ENCODE measurements at places on chromosomes 3 and 15. TPM values are rescaled to one million over a fixed set of nuclear protein-coding genes. Genes with fewer than 3 reads are reported as not detected.

MAN2C1 gene
- total RNA-seq: 55.7 TPM

DYNLT2B gene
- 20.5 TPM for total RNA-seq

SLC28A1 gene
- total RNA-seq: not detected

DNA sequence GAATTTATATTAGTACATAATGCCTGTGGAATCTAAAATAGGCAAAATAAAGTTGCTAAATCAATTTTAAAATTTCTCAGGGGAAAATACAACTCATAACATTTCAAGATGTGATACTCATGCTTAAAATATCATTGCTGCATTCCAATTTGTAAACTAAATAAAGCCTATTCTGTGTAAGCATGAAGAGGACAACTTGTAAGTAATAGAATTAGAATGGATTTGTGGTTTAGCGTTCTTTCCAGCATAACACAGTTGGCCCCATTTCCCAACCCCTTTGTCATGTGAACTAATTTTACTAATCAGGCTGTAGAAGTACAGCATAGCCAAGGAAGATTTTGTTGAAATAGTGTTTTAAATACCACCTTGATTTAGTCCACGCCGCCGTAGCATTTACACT, 437.2 kb downstream of the SI start:
- H3K27ac ChIP-seq: no peak overlapping the region
- no peaks in the 10 kb centered on the region for H3K27me3 ChIP-seq
- DNase-seq: no peak
- H3K36me3 ChIP-seq: no peaks in the 10 kb centered on the region

DNA sequence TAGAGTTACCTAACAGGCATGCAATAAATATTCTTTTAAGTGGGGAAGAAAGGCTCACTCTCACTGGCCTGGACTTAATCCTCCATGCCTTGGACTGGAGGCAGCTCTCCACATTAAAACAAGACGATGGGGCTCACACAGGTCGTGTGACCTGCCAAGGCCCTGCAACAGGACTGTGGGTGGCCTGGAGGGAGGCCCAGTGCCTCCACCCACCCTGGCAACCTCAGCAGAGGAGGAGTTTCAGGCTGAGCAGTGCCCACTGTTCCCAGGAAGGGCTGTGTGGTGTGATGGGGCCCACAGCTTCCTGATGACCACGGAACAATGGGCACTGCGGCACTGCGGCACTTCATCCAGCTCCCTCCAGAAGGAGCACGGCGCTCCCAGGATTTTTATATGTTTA, 5.5 kb downstream of the UROC1 start:
- no peaks in the 10 kb centered on the region for H3K27me3 ChIP-seq
- no peak overlapping the region for H3K4me3 ChIP-seq
- no peak overlapping the region for H3K27ac ChIP-seq
- no peaks in the 10 kb centered on the region for H3K36me3 ChIP-seq
- H3K4me1 ChIP-seq: peaks cover 13% of the 10 kb centered on the region

DNA sequence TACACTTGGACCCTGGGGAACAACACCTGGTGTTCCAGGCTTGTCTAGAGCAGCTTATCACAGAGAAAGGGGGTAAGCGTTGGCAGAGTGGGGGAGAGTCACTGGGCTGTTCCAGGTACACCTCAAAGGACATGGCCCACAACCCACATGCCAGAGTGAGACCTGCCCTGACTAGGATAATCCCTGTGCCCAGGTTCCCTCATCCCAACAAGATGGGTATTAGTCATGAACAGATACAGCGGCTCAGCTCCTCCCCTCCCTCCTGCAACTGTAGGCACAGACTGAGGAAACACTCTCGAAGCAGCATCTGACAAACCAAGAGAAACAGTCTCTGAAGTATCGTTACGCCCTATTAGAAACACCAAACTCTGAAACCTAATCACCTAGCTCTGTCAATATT, 32.1 kb upstream of the RPS17 start:
- H3K4me1 ChIP-seq: 0 out of 2 replicates have a peak, but pooled peaks cover 4% of the 10 kb centered on the region
- no peak for DNase-seq
- no peaks in the 10 kb centered on the region for H3K27me3 ChIP-seq

DNA sequence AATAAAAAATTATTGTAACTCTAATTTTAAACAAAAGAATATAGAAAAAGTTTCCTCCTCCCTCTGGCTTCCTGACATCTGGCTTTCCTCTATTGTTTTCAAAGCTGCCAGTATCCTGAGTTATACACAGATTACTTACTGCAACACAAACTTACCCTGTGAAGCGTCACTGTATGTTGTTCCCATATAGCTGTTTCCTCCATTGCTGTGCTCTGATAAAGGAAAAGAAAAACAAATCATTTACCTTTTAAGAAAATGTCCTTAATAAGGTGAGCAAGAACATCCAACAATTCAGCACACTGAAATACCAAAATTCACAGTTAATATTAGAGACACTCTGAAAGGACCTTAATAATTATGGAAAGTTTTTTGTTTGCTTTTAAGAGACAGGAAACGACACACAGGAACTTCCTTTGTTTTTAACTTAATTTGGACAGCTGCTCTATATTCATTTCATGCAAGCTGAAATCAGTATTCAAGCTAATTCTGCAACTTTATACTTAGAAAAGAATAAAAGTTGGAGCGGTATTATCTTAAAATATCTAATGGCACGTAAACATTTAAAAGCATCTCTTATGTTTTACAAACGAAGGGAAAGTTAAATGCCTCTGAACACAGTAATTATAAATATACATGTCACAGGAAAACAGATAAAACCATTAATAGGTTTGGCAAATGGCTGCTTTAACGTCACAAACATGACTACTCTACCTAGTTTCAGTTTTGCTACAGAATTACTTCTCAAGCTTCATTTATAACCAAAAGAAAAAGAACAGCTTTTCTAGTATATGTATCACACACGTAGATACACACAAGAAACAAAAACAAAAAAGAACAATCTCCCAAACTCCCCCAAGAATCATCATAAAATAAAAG, 21.5 kb downstream of the TJP1 start:
- no peaks in the 10 kb centered on the region for H3K27me3 ChIP-seq
- peak overlapping the region; percentile 10 for H3K27ac ChIP-seq
- H3K4me3 ChIP-seq: no peak overlapping the region
- no peak for DNase-seq
- peaks cover 43% of the 10 kb centered on the region for H3K4me1 ChIP-seq

DNA sequence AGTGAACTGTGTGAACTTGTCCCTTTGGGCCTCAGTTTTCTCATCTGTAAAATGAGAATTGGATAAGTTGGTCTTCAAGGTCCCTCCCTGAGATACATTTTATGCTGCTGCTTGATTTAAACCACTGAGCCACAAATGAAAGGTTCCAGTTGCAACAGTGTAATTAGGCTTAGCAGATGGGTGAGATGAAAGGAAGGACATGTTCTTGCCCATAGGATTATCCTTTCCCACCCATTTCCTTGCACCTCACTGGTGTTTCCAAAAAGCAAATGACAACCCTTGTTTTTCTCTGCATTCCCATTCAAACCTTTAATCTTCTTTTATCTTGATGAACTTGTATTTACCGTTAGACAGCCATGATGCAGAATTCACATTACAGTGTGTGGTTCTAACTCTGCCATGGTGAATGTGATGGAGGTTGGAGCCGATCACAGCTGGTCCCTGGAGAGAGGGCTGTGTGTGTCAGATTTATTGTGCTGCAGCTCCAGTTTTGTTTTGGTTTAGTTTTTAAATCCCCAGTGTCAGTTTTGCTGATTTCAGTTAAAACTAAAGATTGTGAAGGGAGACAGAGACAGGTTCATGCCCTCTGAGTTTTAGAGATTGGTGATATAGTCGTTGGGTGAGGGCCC, 44.0 kb downstream of the MAP2K1 start:
- no peak for DNase-seq
- H3K36me3 ChIP-seq: peaks cover 4% of the 10 kb centered on the region
- no peak overlapping the region for H3K4me3 ChIP-seq
